Inflammatory macrophage (primary cell): ENCODE measurements at places on chromosomes 3 and 15.
A peak's percentile ranks its signal among the peaks of the same experiment; 100 is the strongest.

DNA sequence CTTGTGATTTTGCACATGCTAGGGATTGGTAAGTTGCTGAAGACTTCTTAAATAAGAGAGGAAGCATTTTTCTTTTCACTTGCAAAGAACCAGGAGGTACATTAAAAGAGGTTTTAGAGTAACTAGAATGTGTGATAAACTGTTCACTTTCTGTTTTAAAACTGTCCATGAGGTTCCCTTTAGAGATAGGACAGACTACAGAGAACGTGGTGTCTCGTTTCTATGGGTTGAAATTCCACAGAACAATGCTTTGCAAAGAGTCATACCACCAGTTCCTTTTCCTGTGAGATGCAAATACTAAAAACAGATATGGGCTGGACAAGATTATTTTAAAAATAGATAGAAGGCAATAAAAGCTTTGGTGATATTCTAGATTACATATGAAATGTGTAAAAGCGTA, 372.8 kb downstream of the TIGIT start:
- no peak for DNase-seq

DNA sequence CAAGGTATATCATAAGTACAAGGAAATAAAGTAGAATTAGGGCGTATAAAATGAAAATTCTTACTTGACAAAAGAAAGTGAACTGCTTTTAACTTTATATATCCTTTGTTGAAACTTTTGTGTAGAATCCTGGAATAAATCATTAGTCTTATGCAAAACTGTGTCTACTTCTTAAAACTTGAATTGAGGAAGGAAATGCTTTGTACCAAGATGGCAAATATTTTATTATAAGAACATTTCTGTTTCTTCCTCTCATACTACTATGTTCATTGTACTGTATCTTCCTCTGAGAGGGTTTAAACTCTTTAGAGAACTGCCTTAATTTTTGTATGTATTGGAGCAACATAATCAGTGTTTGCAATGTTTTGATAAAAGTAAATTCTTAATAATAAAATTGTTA, 42.0 kb downstream of the RASA2 start:
- DNase-seq: no peak

- peak; percentile 82 for DNase-seq
These were observed 97.7 kb downstream of the CD47 start for GRCh38 chr3:107992976-107993684.

DNA sequence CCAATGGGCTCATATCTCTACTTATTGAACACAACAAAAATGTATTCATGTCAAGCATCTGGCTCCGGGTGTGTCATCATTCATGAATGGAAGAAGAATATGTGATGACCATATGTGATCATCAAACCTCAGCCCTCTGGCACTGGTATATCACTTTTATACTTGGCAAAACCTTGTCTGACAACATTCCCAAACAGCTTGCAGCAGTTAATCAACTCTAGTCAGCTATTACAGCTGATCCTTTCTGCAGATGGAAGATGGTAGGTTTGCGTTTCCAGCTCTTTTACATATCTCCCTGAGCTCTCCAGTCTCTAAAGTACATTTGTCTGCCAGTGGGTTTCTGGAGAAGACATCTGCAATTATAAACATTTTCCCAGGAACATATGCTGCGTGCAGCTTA, 6.6 kb downstream of the PLSCR5 start:
- DNase-seq: no peak

- no peak for DNase-seq
These were observed 136.0 kb downstream of the ATP10A start for GRCh38 chr15:25727116-25727515.

DNA sequence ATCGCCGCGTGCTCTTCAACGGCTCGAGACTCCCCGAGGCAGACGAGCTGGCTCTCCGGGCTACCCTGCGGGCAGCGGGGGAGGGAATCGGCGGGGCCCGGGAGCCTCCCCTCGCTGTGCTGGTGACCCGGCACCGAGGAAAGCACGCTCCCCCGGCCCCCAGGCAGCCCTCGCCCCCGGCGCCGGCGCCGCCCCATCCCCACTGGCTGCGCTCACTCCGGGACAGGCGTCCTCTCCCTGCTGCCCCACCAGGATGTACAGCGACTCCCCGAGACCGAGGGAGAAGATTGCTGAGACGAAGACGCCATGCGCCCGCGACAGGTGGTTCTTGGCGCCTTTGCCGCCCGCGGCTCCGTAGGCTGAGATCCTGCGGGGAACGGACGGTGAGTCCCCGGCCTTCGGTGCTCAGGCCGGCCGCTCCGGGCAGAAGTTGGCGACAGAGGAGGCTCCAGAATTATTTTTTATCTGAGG, 1.7 kb downstream of the LTK start:
- DNase-seq: no peak

GRCh38 chr3:62451211-62451887, 78.0 kb upstream of the FEZF2 start:
- no peak for DNase-seq

DNA sequence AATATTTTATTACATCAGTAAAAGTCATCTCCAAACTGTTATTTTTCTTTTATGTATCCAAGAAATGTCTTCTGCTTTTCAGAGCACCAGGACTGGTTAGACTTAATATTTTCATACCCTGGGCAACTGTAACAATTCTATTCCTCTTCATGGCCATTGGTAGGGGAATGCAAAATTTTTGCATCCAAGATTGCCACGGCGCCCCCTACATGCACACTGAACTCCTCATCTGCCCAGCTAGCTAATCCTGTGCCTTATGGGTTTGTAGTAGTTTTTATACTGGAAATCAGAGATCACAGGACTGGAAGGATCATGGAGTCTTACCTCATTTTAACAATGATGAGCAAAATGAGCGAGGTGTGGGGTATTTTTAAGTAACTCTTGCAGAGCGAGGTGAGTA, 74.2 kb downstream of the CRTC3 start:
- peak; percentile 46 for DNase-seq

DNA sequence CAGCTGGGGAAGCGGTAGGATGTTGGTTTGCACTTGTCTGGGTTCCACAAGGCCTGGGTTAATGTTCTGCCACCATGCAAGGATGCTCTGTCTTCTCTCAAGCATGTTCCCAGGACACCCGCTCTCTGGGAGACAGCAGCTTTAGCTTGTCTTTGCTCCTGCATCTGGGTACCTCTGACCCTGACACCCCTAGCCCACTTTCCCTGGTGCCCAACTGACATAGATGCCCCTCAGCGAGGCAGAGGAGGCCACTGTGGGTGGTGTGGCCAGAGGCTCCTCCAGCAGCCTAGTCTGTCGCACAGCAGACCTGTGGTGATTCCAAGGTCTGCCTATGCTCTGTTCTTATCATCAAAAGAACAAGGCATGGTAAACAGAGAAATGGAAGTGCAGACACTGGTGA, 83.6 kb upstream of the ALDH1L1 start:
- DNase-seq: no peak

DNA sequence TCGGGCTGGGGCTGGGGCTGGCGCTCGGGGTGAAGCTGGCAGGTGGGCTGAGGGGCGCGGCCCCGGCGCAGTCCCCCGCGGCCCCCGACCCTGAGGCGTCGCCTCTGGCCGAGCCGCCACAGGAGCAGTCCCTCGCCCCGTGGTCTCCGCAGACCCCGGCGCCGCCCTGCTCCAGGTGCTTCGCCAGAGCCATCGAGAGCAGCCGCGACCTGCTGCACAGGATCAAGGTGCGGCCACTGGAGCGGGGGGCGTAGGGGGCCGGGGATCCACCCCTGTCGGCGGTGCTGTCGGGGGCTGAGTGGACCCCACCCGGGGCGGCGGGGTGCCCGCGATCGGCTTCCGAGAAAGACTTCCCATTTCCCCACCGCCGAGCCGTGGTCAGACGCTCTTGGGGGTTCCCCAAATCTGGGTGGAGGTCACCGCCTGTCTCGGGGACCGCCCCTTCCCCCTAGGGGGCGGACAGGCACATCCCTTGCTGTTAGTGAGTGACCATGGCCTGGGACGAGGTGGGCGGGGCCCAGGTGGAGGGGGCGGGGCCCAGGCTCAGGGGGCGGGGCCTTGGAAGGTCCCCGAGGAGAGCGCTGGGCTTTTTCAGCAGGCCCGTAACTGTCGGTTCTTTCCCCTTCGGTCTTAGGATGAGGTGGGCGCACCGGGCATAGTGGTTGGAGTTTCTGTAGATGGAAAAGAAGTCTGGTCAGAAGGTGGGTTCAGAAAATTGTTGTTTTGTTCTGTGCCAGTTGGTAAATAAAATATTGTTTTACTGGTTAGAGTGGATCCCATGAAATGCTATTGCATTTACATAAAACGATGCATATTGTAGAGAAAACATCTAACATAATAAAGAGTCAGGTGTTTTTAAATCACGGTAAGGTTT, 578 bp downstream of the LACTB start:
- peak; percentile 98 for DNase-seq

DNA sequence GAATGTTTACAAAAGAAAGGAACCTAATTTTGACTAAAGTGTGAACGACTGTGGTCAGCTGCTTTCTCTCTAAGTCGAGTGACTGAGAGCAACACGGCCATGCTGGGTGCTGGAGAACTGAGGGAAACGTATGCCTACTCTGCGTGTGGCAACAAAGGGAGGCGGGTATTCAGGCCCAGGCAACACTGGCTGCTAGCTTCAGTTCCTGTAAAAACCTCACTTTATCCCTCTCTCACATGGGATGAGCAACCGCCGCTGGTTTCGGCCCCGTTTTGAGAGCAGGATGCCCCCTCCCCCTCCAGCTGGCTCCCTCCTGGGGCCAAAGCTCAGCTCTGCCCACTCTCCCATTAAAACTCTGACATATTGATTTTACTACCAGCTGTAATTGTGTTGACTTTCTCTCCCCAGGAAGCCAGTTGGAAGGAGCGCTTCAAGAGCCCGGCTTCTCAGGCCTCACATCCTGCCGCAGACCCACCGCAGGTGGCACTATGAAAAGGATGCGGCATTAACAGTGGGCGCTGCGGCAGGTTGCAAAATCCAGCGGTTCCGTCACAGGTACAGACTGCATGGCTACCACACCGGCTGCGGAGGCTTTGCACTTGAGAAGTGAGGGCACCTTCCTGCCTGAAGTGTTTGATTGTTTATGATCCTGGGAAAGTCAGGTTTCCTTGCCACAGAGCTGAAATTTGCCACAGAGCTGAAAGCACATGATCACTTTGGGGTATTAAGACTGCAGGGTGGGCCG, 12.7 kb downstream of the PLXND1 start:
- DNase-seq: peak; percentile 90

GRCh38 chr3:71734881-71735280, 9.7 kb upstream of the EIF4E3 start:
- no peak for DNase-seq

GRCh38 chr3:115187149-115187757, 40.2 kb upstream of the ZBTB20 start:
- peak; percentile 2 for DNase-seq

GRCh38 chr3:134517791-134518190, 31.9 kb downstream of the CEP63 start:
- DNase-seq: peak; percentile 17

DNA sequence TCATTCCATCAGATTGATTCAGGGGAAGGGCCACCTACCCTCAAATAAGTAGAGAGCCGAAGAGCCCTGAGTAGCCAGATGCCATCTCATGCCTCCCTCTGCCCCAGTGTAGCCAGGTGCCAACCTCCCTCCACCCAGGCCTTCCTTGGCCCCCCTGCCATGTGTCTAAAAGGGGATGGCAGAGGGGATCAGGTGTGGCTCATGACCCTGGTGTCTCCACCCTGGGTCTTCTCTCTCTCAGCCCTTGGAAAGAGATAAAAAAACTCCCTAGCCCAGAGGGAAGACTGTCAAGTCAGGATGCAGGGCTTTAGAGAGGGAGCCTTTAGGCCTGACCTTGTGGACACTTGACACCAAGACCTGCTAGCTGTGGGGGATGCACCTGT, 5.2 kb downstream of the GRM2 start:
- DNase-seq: no peak

DNA sequence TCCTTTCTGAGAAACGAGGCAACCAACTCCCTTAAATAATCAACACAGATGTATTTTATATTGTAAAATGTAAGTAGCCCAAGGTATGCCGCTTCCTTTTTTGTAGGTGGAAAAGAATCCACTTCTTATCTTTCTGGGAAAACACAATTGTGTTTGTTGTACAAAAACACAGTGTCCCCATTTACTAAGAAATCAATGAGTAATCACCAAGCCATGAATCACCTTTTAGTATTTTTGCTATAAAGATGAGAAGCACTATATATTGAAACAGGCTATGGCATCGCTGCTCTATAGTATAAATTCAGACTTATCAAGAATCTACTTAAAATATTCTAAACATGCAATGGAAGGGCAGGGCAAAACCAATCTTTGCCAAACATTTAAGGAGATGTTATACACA, 104.0 kb downstream of the TNIK start:
- DNase-seq: no peak

GRCh38 chr15:38746211-38746610, 181.6 kb upstream of the RASGRP1 start:
- no peak for DNase-seq

DNA sequence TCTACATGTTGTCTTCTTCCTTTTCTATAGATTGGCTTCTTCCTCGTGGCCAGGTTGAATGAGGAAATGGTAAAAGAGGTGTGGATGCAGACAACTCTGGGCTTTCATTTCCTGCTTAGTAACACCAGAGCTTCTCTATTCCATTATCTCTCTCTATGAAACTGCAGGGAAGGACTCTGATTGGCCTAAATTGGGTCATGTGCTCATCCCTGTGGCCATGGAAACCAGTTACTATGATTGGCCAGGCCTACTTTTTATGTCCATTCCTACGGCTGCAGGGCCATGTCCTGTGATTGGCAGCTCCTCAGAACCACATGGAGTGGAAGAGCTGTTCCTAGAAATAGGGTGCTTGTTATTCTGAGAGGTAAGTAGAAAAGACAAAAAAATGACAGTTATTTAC, 486.9 kb upstream of the ADAMTS9 start:
- DNase-seq: no peak

DNA sequence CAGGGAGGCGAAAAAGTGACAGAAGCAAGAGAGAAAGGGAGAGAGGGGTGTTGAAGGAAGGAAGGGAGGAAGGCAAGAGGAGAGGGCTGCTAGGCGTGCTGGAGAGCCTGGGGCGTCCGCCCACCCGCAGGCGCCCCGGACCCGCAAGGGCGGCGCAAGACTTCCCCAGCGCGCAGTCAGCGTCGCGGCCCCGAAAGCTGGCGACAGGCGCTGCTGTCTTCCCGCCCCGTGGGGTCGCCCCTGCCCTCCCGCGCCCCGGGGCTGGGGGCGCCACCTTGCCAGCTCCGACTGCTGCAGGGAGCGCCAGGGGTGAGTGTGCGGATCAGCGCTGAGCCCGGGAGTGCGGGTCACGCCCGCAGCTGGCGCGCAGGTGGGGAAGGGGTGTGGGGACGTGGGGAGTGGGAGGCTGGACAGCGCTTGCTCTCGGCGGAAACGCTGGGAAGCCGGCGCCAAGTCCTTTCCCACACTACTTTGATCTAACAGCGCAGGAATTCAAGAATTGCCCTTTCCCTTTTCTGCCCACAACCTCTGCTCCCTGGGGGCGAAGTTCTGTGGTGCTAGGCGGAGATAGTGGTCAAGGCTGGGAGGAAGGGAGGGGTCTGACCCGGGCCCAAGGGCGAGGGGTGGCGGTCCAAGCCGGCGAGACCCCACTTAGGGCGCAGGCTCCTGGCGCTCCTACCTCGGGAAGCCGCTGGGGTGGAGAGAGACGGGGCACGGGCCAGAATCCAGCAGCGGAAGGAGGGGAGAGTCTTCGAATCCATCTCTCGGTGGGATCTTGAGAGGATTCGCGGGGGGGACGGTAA, 266.1 kb downstream of the CGGBP1 start:
- no peak for DNase-seq

- no peak for DNase-seq
These were observed 509.9 kb downstream of the SHQ1 start for GRCh38 chr3:72338082-72338941.
